ENCODE measurements at places on chromosomes 12 and 14.

GRCh38 chr12:46127656-46128055 lies 137.3 kb upstream of the SCAF11 start:
- DNase-seq: no peak

- peak; percentile 81 for DNase-seq
Observed at GRCh38 chr12:122399592-122400373, 22.7 kb downstream of the CLIP1 start.

DNA sequence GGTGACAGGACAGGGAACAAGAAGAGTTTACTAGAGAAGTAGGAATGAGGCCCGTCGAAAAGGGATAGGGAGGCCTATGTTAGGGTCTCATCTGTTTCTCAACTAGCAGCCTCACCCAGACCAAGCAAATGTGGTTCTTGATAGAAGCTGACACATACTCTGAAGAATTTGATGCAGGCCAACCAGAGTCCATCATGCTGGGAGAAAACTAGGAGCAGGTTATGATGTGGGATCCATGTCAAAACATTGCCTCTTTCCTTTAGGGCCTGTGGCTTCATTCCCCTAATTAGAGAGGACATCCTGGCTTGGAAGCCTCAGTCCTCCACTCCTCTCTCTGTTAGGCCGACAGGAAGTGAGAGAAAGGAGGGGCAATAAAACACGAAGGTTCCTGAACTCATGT lies 122.8 kb downstream of the NTF3 start:
- DNase-seq: no peak

- no peak for DNase-seq
Observed at GRCh38 chr12:77814386-77814785, 16.3 kb upstream of the NAV3 start.

- DNase-seq: no peak
Observed at GRCh38 chr12:109777544-109777943, 55.7 kb downstream of the TRPV4 start.
